CD8-positive, alpha-beta T cell (primary cell): ENCODE measurements at places on chromosomes 12 and 14.

DNA sequence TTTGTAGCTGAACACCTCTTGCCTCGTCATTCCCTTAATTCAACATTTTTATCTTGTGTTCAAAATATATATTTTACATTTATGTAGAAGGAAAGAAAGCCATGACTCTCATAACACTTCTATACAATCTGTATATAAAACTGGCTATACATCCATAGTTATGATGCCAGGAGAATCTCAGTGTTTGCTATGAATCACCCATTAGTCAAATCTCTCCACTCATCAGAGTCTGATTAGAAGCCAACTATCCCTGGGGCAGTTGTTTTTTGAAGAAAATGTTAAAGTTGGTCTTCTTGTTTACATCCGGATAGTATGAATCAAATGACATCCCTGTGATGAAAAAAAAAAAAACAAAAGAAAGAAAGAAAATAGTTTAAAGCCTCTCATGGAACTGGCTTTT, 503.9 kb downstream of the NELL2 start:
- no peak for DNase-seq

DNA sequence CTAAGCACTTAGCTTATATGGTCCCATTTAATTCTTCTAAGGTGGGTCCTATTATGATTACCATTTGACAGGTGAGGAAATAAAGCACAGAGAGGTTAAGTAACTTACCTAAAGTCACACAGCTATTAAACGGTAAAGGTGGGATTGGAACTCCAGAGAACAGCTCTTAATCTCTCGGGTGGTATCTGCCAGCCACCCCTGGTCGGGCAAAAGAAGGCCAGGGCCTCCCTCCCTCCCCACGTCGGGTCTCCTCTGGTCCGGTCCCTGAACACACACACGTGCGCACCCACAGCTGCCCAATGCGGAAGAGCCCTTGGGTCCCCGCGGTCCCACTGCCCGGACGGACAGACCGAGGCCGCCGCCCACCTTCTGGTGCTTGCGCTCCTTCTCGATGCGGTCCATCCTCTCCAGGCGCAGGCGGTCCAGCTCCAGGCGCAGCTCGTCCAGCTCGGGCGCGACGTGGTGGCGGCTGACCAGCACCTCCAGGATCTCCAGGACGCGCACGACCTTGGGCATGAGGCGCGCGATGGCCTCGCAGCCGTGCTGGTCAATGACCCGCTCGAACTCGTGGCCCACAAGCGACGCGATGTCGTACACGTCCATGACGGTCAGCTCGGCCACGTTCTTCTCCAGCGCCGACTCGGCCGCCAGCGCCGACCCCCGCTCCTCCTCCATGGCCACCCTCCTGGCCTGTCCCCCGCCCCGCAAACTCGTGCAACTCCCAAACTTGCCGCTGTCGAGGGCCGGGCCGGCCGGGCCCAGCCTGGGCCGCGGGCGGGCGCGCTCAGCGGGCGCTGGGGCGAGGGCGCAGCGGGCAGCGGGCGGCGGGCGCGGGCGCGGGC, 490 bp downstream of the RILPL1 start:
- DNase-seq = peak; percentile 13

- DNase-seq = no peak
Observed at GRCh38 chr12:102421802-102422583, 58.4 kb downstream of the IGF1 start.

- DNase-seq = peak; percentile 7
Observed at GRCh38 chr12:72346363-72346944, 74.3 kb downstream of the TRHDE start.

- no peak for DNase-seq
Observed at GRCh38 chr12:67720351-67720856, 71.9 kb downstream of the DYRK2 start.

GRCh38 chr12:82817368-82817767, 130.7 kb downstream of the TMTC2 start:
- no peak for DNase-seq

DNA sequence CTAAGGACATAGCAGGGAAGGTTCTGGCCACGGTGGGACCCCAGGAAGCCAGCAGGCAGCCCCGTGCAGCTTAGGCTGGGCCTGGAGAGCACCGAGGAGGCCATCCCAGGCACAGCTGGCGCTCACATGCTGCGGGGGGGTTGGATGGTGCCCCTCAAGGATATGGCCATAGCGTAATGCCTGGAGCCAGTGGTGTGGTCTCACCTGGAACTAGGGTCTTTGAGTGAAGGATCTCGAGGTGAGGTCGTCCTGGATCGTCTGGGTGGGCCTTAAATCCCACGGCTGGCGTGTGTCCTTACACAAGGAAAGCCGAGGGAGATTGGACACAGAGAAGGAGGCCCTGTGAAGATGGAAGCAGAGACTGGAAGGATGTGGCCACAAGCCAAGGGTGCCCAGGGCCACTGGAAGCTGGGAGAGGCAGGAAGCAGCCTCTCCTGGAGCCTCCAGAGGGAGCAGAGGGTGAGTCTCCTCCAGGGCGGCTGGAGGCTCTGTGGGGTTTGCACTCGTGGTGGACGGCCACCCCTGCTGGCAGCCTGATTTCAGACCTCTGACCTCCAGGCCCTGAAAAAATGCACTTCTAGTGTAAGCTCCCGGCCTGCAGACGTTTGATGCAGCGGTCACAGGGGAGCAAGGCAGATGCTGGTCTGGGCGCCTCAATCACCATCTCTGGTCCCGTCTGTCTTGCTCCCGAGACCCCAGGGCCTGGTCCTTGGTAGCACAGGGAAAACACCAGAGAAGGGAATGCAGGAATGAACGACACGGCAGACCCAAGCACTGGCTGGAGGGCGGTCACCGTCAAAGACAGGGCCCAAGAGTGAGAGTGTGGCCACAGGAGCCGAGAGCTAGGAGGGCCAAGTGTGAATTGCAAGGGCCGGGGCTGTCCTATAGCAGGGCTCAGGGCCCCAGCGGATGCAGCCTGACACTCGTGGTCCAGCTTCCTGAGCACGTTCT, 218.6 kb downstream of the KIF26A start:
- no peak for DNase-seq

- DNase-seq = no peak
Observed at GRCh38 chr12:45473636-45474035, 255.9 kb upstream of the ARID2 start.

- DNase-seq = no peak
Observed at GRCh38 chr14:34538871-34539406, 562 bp downstream of the EAPP start.

- no peak for DNase-seq
Observed at GRCh38 chr12:121753844-121754264, 39.6 kb downstream of the RHOF start.

GRCh38 chr14:59117754-59118528, 70.5 kb upstream of the DAAM1 start:
- no peak for DNase-seq

GRCh38 chr14:104707608-104708595, 16.1 kb upstream of the ADSS1 start:
- DNase-seq = no peak

- no peak for DNase-seq
Observed at GRCh38 chr14:98798099-98798498, 473.9 kb downstream of the BCL11B start.

- no peak for DNase-seq
Observed at GRCh38 chr12:18424857-18425256, 163.5 kb downstream of the PIK3C2G start.

DNA sequence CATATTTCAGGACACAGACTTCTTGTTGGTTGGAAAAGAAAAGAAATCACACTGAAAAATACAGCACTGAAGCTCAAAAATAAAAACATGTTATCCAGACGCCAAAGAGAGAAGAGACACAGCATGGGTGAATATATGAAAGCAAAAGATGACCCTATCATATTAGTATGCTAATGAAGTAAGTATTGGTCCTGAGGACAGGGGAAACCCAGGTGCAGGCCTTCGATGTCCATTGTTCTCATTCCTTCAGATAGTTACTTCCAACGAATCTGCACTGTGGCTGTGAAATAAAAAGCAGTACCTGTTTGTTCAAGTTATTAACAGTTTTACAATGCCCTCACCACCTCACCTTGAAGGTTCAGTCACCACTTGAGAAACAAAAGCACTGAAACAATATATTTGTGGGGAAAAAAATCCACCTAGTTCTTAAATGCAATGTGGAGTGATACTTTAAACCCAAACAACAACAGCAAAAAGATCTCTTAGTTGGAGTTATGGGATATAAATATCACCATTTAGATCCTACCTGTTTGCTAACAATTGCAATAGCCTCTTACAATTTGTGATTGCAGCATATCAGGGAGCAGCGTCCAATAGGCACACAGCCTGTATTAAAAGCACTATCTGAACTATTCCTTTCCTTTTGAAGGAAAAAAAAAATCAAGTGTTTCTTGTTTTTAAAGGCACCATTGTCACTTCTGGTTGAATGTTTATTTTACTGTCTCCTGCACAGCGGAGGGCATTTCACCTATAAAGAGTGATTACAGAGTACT, 188.1 kb downstream of the BCAT1 start:
- no peak for DNase-seq

DNA sequence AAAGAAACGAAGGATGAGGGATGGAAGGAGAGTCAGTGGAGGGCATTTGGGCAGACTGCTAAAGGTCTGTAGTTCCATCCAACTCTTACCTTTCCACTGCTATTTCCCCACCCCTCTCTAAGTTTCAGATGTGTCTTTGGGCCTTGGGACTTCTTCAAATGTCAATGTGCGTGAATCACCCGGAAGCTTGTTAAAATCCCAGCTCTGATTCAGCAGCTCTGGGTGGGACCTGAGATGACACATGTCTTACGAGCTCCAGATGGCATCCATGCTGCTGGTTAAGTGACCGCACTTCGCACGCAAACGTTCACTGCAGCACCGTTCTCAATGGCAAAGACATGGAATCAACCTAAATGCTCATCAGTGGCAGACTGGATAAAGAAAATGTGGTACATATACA, 309.9 kb downstream of the VRK1 start:
- DNase-seq = no peak

GRCh38 chr12:40183715-40184114, 41.1 kb upstream of the LRRK2 start:
- DNase-seq = no peak

DNA sequence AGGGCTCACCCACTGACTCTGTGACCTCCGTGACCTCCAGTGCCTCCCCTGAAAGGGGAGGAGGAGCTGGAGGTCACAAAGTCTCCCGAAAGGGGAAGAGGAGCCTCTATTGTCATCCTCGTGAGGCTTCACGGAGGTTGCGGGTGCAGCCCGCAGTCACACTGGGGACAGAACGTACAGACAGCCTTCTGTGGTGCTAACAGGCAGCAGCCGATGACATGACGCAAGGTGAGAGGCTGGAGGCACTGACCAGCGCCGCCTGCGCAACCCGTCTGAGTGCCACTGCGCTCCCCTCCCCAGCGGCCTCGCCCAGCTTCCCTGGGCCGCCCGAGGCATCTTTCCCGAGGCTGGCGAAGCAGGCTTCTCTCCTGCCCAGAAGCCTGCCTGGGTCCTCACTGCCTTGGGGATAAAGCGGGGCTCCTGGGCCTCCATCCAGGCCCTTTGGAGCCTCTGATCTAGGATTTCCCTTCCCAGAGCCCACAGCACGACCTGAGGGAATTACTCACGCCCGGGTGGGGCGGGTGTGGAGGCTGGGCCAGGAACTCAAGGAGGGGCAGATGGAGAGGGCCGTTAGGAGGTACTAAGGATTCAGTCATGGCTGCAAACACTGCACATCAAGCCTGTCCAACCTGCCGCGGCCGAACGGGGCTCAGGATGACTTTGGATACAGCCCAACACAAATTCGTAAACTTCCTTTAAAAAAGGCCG, 12.3 kb upstream of the LBHD2 start:
- DNase-seq = no peak

GRCh38 chr14:102811971-102812370, 34.7 kb downstream of the TRAF3 start:
- no peak for DNase-seq

GRCh38 chr12:61993734-61994345, 266.4 kb upstream of the USP15 start:
- DNase-seq = no peak

DNA sequence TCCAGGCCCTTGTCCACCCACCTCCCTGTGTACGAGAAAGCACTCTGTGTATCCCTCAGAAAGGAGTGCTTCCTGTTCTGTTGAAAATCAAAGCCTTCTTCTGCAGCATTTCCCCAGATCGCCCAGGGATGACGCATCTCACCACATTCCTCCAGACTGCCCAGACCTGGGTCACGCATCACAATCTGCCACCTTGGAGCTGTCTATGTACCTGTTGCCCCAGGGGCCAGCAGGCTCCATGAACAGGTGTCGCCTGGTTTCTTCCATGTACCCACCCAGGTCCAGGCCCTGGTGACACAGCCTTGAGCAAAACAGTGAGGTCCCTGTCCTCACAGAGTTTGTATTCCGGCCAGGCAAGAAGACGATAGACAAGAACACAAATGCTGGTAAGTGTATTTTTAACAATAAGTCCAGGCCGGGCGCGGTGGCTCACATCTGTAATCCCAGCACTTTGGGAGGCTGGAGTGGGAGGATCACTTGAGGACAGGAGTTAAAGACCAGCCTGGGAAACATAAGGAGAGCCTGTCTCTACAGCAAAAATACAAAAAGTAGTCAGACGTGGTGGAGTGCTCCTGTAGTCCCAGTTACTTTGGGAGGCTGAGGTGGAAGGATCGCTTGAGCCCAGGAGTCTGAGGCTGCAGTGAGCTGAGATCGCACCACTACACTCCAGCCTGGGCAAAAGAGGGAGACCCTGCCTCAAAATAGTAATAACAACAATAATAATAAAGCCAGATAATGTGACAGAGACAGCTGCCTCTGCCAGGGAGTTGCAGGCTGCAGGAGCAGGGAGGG, 6.8 kb upstream of the PPP1R13B start:
- DNase-seq = no peak

DNA sequence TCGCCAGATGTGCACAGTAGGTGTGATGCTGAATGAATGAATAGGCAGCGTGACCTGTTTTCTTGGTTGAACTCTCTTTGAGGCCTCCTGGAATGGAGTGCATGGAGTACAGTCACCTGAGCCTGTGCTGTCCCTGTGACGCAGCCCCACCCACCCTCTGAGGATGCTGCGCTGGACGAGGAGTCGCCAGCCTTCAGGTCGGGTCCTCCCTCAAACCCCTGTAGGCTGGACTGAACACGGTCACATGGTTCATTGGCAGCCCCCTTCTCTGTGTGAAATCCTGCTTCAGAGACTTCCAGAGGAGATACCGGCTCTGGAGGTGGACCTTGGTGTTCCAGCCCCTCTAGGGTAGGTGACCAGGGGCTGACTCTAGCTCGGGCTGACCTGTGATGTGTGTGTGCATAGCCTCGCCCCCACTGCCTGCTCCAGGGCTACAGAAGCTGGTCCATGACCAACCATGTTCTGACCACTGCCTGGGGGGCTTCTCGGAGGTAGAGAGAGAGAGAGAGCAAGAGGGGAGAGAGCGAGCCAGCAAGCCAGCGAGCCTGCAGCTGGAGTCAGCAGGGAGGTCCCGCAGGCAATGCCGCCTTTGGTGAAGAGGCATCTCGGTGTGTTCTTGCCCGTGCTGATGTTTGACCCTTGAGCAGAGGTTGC, 158.0 kb upstream of the RTL1 start:
- no peak for DNase-seq
